SK-N-DZ (cell line): ENCODE measurements at places on chromosomes 5 and 9.

GRCh38 chr9:99745085-99745484 lies 76.6 kb upstream of the NR4A3 start:
- DNase-seq, result no peak

GRCh38 chr9:79057576-79057975 lies 514.2 kb upstream of the TLE4 start:
- DNase-seq, result no peak

DNA sequence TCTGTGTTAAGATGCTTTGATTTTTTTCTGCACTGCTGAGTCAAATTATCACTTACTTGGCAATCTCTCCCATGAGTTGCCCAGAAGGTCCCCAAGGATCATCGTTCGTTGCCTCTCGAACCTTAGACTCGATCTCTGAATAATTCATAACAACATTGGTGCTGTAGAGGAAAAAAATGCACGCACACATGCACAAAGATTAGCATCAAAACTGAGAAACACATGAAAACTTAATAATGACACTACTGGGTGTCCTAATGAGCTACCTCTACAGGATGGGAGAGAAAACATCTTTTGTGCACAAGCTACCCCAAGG lies 41.6 kb downstream of the CLINT1 start:
- DNase-seq, result no peak

GRCh38 chr9:97572892-97573365 lies 60.2 kb downstream of the TSTD2 start:
- DNase-seq, result no peak

DNA sequence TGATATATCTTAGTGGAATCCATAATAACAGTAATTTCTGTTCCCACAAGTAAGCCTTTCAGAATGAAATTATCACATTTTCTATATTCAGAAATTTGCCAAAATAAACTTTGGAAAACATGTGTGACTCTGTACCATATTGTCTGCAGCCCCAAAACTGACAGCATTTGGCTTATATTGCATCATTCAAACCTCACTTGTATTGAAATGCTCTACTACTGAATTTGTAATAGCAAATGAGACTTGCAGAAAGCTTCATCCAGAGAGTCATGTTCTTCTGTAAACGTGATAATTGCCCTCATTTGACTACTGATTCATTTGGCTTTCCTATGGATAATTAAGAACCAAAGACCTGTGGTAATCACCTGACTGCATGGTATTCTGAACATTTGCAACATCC lies 1249.5 kb upstream of the CDH18 start:
- DNase-seq, result no peak

DNA sequence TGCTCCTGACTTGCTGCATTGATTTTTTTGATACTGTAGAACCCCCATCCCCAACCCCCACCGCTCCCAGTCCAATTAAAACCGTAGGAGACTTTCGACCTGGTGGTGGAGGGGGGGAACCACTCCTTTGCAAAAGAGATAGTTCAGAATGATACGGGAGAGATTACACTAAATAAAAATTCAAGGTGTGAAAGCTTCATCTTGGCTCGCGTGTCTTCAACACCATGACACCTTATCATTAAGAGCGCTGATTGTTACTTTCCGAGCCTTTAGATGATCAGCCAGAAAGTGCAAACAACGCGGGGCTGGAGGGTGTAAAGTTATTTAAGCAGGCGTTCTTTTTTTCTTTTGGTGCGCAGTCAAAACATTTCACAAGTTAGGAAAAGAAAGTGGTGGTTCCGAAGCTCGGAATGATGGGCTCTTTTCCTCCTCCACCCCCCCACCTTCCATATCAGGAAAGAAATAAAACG lies 1.3 kb upstream of the ZNF462 start:
- DNase-seq, result no peak

DNA sequence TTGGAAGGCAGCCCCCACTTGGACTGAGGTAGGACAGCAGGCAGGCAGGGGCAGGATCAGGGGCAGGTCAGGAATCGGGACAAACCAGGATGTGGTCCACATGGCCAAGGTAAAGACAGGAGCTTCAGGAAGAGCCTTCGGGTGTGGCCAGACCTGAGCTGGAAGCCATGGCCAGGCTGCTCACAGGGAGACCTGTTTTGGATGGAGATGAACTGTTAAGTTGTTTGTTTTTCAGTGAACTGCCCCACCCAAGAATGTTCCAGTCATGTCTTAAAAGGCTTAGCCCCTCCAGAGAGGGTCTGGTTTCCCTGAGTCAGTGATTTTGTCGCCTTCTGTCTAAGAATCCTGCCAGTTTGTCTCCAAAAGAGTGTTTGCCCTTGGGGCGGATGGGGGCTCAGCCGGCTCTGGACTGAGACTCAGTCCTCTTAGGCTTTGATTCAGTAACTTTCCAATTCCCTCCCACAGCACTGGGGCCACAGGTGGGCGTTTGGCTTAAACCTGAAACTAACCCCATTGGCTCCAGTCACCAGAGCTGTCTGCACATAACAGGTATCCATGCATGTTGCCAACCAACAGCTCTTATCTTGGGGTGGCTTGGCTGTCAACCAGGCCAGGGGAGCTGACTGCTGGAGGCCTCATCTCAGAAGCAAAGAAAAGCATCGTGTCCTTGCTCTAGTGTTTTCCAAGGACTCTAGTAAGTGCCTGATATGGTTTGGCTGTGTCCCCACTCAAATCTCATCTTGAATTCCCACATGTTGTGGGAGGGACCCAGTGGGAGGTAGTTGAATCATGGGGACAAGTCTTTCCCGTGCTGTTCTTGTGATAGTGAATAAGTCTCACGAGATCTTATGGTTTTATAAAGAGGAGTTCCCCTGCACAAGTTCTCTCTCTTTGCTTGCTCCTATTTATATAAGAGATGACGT lies 11.3 kb upstream of the ANKH start:
- DNase-seq, result no peak

DNA sequence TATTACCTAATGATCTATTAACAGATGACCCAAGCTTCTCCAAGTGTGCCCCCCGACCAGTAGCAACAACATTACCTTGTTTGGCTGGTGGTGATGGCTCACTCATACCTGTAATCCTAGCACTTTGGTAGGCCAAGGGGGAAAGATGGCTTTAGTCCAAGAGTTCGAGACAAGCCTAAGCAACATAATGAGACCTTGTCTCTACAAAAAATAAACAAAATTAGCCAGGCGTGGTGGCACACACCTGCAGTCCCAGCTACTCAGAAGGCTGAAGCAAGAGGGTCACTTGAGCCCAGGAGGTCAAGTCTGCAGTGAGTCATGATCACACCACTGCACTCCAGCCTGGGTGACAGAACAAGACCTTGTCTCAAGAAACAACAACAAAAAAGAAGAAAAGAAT lies 62.9 kb downstream of the GCNT1 start:
- DNase-seq, result no peak

GRCh38 chr5:170470808-170471404 lies 32.9 kb upstream of the KCNIP1 start:
- no peak for DNase-seq

DNA sequence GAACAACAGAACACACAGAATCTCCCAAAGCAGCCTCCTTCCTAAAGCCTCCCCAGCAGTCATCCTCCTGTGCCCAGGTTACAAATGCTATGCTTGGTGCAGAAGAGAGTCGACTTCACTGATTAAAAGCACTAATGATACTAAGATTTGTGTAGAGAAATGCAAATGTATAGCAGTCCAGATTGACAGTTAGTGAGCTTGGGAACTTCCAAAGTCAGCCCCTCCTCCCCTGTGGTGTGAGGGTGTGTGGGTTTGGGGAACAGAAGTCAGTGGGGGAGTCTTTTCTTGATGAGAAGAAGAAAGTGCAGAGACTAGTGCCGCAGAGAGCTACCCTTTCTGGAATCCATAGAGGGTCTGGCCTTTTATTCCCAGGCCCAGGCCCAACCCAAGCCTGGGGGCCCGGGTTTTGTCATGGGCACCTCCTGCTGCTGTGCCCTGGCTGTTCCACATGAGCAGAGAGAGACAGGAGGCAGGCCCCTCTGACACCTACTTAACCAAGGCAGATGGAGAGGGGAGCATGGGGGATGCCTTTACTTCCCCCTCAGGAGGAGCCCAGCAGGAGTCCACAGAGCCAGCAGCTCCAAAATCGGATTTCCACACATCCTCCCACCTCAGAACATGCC lies 173.3 kb downstream of the DENND1A start:
- no peak for DNase-seq

GRCh38 chr9:12698986-12699385 lies 5.8 kb downstream of the TYRP1 start:
- DNase-seq, result no peak

DNA sequence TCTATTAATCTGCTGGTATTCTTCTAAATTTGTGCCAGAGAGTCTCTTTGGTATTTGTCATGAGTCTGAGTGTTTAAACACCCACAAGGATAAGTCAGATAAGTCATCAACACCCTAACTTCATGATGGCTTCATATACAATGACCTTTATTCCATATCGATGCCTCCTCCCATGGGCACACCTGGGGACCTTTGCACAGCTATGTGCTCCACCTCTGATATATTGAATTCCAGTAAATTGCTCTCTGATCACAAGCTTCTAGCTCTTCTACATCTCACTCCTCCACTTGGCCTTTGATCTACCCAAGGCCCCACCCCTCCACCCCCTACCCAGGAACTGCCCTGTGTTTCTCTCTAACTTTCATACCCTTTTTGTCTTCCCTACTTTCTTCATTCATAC lies 102.7 kb upstream of the MIER3 start:
- DNase-seq, result no peak

DNA sequence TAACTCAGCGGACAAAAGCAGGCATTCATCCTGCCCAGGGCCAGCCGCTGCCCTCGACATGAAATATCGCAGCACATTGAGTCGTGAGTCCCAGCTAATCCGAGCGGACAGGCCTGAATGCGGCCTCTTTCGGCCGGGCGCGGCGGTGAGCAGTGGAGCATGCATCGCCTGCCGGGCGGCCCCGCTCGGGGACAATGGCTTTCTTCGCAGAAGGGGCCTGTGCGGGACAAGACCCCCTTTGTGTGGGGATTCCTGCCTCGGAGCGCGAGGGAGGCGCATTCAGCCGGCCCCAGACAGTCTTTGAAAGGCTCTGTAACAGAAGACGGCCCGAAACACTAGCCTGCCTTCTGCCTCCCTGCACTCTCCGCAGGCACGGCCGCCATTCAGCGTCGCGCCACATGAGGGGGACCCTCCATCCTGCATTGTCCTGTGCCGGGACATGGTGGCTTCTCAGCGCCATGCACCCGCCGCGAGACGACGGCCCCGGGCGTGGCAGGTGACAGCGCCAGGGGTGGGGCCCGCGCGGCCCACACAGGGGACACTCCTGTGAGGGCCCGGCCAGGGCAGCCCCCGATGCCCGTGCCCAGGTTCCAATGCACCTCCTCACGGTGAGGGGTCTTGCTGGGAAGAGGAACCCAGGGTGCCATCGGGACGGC lies 52.0 kb downstream of the EXD3 start:
- peak; percentile 69 for DNase-seq

DNA sequence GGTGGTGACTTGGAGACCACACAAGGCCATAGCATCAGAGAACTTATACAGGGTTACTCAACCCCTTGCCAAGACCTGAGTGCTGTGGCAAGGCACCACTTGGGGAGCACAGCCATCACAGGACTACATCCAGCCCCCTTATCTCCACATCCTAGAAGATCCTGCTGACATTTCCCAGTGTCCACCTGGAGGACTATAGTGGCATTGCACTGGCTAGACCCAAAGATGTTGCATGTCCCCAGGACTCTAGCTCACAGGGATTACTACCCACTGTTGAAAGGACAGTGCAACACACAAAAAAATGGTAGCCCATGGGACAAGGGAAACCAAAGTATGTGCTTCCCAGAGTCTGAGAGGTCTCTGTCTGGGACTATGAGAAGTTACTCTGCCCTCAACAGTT lies 411.1 kb upstream of the NUDT12 start:
- no peak for DNase-seq

DNA sequence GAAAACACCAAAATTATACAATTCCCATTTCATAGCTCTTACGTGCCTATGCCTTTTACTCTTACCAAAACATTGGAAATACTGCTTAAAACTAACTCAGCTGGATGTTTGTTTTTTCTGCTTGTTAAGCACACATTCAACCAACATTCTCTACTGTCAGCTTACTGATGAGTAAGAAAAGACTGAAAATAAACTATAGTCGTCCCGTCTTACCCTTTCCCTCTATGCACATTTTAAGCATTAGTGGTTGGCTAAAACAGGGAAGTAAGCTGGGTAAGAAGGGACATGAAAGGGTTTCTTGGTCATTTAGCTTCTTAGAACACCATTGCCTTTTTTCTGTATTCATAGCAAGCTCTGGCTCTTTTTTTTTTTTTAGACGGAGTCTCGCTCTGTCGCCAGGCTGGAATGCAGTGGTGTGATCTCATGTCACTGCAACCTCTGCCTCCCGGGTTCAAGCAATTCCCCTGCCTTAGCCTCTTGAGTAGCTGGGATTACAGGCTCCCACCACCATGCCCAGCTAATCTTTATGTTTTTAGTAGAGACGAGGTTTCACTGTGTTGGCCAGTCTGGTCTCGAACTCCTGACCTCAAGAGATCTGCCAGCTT lies 232.1 kb upstream of the PCSK5 start:
- DNase-seq, result no peak

DNA sequence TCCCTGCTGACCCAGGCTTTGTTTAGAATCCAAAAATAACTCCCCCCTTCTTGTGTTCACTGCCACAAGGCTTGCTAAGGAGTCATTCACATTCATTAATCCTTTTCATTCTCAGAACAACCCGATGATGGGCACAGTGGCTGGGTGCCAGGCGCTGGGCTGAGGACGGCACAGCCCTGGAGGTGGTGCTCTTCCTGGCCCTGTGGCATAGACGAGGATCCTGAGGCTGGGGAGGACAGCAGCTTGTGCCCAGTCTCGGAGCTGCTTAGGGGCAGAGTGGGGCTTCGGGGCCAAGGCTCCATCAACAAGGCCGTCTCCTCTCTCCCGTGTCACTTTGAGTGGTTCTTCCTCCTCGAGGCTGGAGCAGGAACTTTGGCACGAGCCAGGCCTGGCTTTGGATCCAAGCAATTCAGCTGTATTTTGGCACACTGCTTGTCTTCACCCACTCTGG lies 166.7 kb downstream of the TTLL11 start:
- DNase-seq, result no peak

DNA sequence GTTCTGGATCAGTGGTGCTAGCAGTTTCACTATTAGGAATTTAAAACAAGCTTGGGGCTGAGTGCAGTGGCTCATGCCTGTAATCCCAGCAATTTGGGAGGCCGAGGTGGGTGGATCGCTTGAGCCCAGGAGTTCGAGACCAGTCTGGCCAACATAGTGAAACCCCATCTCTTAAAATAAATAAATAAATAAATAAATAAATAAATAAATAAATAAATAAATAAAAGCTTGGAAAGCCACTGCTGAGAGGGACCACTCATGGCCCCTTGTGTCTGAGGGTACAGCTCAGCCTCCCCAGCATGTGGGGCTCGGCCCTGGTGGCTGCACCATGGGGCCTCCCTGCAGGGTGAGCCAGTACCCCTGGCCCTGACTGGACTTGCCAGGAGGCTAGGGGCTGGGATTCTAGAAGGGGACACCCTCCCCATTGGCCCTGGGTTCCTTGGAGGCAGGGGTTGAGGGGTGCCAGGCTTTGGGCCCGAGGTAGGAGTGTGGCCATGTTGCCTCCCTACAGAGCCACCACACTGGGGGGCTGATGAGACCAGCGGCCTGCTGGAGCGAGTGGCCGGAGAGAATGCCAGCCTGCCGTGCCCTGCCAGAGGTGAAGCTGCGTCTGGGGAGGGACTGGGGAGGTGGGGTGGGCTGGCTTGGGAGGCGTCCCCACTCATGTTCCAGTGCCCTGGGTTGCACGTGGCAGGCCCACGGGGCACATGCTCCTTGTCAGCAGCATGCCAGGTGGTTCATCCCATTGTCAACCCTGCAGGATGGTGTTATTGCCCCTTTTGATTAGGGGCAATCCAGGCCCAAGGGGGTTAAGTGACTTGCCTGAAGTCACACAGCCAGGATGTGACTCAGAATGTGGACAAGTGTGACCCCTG lies 76.5 kb downstream of the HMCN2 start:
- DNase-seq, result no peak

GRCh38 chr5:54215233-54215736 lies 95.1 kb downstream of the ARL15 start:
- peak; percentile 58 for DNase-seq
